ENCODE measurements at places on chromosomes 13 and 19. TPM values are rescaled to one million over a fixed set of nuclear protein-coding genes. Genes with fewer than 3 reads are reported as not detected.

- H3K4me3 ChIP-seq = no peak overlapping the region
- H3K36me3 ChIP-seq = no peaks in the 10 kb centered on the region
- H3K27me3 ChIP-seq = no peaks in the 10 kb centered on the region
- H3K4me1 ChIP-seq = no peaks in the 10 kb centered on the region
- DNase-seq = no peak
- no peak overlapping the region for H3K27ac ChIP-seq
These were observed 1525.6 kb upstream of the PRR20A start for GRCh38 chr13:55615081-55615480.

DNA sequence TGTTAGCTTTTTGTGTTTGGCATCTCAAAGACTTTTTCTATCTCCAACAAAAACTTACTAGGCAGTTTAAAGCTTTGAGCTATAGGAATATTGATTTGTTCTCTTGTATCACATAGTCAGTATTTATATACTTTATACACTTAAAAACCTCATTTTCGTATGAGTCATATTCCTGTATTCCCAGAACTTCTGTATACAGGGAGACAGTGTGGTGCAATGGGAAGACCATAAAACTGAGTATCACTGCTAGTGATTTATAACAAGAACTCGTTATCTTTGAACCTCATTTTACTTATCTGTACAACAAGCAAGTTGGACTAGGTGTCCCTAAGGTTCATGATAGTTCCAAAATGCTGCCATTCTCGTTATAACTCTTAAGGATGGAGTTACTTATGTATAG lies 6.3 kb downstream of the GPR180 start:
- no peaks in the 10 kb centered on the region for H3K4me1 ChIP-seq
- H3K36me3 ChIP-seq = no peaks in the 10 kb centered on the region
- no peak for DNase-seq
- H3K27ac ChIP-seq = no peak overlapping the region
- no peak overlapping the region for H3K4me3 ChIP-seq
- H3K27me3 ChIP-seq = no peaks in the 10 kb centered on the region

DNA sequence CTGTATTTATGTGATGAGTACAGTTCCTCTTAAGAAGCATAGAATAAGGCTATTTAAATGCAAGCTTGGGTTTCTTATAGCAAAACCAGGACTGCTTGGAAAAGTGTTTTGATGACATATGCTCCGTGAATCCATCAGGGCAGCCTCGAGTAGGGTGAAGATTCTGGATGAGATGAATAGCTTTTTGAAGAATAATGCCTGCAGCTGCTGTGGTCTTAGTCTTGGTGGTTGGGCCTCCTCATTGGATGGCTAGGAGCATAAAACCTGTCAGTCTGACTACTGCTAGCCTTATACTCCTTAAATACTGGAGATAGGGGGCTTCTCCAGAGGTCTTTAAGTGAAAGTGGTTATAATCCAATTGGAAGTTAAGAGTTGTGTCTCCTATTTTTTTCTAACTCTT lies 704.3 kb downstream of the FGF9 start:
- H3K27ac ChIP-seq = no peak overlapping the region
- no peaks in the 10 kb centered on the region for H3K36me3 ChIP-seq
- no peaks in the 10 kb centered on the region for H3K27me3 ChIP-seq
- H3K4me3 ChIP-seq = no peak overlapping the region
- no peaks in the 10 kb centered on the region for H3K4me1 ChIP-seq
- no peak for DNase-seq

DNA sequence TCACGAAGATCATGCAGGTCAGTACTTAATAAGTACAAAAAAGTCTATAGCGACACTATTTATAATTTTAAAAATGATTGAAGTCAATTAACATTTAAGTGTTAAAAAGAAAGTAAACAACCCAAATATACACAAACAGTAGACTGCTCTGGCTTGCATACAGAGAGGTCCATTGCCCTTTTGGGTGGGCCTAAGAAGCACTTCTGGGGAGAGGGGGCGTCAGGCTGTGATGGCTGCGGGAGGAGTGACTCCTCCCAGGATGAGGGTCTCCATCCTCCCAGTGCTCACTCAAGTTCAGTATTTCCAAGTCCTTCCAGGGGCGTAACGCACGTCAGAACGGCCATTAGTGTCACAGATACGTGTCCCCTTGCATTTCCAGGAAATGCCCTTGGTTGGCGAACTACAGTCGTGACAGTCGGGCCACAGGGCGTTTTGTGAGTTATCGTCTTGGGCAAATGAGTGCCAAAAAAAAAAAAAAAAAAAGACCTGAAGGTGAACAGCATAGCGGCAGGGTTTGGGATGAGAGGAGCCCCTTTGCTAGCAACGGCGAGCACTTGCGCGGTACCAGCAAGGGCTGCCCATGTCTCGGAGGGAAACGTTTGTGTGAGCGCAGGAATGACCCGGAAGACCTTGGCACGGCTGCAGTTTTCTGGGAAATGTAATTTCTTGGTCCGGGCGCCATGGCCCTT lies at the start of gene SCGB2B2:
Gene SCGB2B2 (minus strand): TSS at position 463 of the 689 bp plus-strand sequence. CDS start 82,596 bp downstream, outside the sequence.
- peaks cover 19% of the 10 kb centered on the region for H3K36me3 ChIP-seq
- no peaks in the 10 kb centered on the region for H3K27me3 ChIP-seq
- peak; percentile 68 for DNase-seq
- peaks cover 17% of the 10 kb centered on the region for H3K4me1 ChIP-seq
- H3K27ac ChIP-seq = peak within 1 kb of the TSS; percentile 78
- H3K4me3 ChIP-seq = peak within 1 kb of the TSS; percentile 97

DNA sequence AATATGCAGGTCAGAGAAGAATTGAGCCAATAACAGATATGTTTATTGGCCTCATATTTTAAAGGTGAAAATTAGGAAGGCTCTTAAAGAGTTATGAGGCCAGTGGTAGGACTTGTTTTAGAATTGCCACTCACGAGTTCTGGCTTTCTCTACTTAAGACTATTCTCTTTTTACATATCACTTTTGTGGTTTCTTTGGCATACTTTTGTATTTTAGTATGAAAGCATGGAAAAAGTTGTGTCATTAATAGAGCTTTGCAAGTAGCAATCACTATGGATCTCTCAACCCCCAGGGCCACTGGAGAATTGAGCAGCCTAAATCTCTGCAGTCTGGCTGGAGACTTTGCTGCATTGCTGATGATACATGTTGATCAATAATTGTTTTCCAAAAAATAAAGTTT lies 64.6 kb upstream of the SOX21 start:
- H3K36me3 ChIP-seq = no peaks in the 10 kb centered on the region
- H3K4me3 ChIP-seq = no peak overlapping the region
- no peak for DNase-seq
- H3K27ac ChIP-seq = no peak overlapping the region
- no peaks in the 10 kb centered on the region for H3K4me1 ChIP-seq

DNA sequence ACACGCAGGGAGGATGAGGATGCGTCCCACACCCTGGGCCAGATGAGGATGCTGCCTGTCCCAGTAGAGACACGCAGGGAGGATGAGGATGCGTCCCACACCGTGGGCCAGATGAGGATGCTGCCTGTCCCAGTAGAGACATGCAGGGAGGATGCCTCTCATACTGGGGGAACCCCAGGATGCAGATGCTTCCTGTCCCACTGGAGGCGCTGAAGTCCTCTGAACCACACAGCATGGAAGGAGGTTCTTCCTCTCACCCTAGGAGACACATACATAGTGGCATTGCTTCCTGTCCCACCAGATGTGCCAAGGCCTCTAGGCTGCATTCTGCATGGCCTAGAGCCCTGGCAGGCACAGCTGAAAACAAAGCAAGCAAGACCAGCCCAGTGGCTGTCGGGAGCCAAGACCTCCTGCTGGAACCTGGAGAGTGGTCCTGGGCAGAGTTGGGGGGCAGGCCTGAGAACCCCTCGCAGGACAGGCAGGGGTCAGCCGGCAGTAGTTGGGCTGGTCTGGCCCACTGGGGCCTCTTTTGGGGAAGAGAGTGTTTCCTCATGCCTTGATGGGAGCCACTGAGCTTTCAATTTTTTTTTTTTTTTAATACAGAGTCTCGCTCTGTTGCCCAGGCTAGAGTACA lies 4.3 kb downstream of the HPN start:
- H3K27ac ChIP-seq = no peak overlapping the region
- H3K36me3 ChIP-seq = no peaks in the 10 kb centered on the region
- no peak overlapping the region for H3K4me3 ChIP-seq
- peaks cover 21% of the 10 kb centered on the region for H3K4me1 ChIP-seq
- H3K27me3 ChIP-seq = no peaks in the 10 kb centered on the region

DNA sequence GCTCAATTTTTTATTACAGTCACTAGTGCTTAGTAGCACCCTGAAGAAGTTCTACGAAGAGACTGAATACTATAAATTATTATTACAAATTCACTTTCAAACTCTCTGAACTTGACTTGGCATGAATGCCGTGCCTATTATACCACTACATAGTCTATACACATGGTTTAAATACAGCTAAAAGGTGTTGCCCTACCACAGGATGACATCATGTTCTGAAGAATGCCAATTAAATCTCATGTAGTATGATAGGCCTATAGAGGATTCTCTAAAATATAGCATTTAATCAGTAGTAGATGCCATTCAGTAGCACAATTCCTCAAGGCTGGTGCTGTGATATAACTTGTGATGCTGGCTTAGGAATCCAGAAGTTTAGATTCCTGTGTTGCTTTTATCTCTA lies 16.7 kb upstream of the POSTN start:
- no peaks in the 10 kb centered on the region for H3K27me3 ChIP-seq
- no peak for DNase-seq
- no peak overlapping the region for H3K27ac ChIP-seq
- H3K4me3 ChIP-seq = no peak overlapping the region
- H3K36me3 ChIP-seq = no peaks in the 10 kb centered on the region

DNA sequence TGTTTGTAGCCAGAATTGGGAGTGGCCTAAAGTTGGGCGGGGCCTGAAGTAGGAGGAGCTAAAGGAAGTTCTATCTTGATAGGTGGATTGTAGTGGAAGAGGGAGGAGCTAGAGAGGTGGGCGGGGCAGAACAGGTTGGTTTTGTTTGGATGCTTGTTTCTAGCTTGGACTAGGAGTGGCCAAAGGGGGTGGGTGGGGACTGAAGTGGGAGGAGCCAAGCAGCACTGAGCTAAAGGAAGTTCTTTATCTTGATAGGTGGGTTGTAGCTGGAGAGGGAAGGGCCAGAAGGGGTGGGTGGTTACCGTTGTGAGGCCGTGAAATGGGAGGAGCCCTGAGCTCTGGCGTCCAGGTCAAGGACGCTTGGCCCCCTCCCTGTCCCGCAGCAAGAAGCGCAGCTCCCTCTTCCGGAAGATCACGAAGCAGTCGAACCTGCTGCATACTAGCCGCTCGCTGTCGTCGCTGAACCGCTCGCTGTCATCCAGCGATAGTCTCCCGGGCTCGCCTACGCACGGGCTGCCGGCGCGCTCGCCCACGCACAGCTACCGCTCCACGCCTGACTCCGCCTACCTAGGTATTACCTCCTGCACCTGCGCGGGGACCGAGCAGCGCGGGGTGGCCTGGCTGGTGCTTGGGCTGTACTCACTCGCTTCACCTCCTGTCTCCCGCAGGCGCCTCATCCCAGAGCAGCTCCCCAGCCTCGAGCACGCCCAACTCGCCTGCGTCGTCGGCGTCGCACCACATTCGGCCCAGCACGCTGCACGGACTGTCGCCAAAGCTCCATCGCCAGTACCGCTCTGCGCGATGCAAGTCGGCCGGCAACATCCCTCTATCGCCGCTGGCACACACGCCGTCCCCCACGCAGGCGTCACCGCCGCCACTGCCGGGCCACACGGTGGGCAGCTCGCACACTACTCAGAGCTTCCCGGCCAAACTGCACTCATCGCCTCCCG lies 8.0 kb downstream of the DNASE2 start:
- no peaks in the 10 kb centered on the region for H3K27me3 ChIP-seq
- H3K36me3 ChIP-seq = peaks cover 10% of the 10 kb centered on the region
- no peak overlapping the region for H3K27ac ChIP-seq
- H3K4me3 ChIP-seq = no peak overlapping the region
- no peaks in the 10 kb centered on the region for H3K4me1 ChIP-seq

DNA sequence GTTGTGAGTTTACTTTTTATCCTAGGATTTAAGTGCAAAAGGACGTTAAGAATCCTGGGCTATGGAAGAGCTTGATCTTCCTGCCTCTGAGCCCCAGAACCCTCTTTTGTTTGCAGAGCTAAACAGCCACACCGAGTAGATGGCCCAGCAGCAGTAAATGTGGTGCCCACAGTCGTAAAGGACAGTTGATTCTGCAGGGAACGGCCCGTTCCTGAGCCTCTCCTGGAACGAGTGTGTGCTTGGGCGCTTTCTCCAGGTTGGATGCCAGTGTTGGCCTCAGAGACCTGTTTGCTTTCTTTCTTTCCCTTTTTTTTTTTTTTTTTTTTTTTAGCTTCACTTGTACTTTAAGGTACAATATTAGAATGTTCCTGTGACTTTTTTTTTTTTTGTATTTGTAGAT lies 41.7 kb downstream of the SPATA13 start:
- H3K27me3 ChIP-seq = no peaks in the 10 kb centered on the region
- H3K4me3 ChIP-seq = no peak overlapping the region
- no peak for DNase-seq
- H3K4me1 ChIP-seq = peaks cover 12% of the 10 kb centered on the region
- H3K36me3 ChIP-seq = no peaks in the 10 kb centered on the region
- no peak overlapping the region for H3K27ac ChIP-seq

GRCh38 chr13:95608640-95609323 lies 35.7 kb downstream of the DZIP1 start:
- no peak overlapping the region for H3K27ac ChIP-seq
- no peaks in the 10 kb centered on the region for H3K36me3 ChIP-seq

- H3K4me1 ChIP-seq = no peaks in the 10 kb centered on the region
- peaks cover 20% of the 10 kb centered on the region for H3K36me3 ChIP-seq
- no peak for DNase-seq
- H3K27ac ChIP-seq = no peak overlapping the region
These were observed 137.8 kb upstream of the MCF2L start for GRCh38 chr13:112831196-112831595.

DNA sequence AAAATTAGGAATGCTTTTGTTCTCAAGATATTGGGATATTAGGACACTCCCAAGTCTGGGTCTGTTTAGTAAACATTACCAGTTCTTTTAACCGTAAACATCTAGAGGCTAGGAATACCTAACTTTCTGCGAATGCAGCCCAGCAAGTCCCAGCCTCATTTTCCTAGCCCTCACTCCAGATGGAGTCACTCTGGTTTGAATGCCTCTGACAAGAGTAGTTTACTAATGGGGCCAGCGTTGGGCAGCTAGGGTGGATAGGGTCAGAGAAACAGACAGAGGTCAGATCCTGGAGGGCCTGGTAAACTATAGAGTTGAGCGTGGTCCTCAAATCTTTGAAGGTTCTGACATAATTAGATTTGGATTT lies 53.6 kb downstream of the WDFY2 start:
- H3K4me3 ChIP-seq = no peak overlapping the region
- H3K27me3 ChIP-seq = no peaks in the 10 kb centered on the region
- H3K36me3 ChIP-seq = no peaks in the 10 kb centered on the region

The ECSIT gene
- 59.6 TPM for total RNA-seq

The ZNF709 gene
- 2.5 TPM for total RNA-seq

The MYO1F gene
- total RNA-seq = 81.3 TPM

The LIM2 gene
- 0.66 TPM for total RNA-seq

The FGF9 gene
- 2.3 TPM for total RNA-seq

The FCAR gene
- not detected for total RNA-seq

The NUP58 gene
- 124 TPM for total RNA-seq

The RAX2 gene
- not detected for total RNA-seq

The BCAM gene
- total RNA-seq = not detected

The CEACAM20 gene
- not detected for total RNA-seq

The ZNF723 gene
- not detected for total RNA-seq

The IGFL2 gene
- total RNA-seq = not detected

The COX6B1 gene
- 433 TPM for total RNA-seq

Data from CD8-positive, alpha-beta memory T cell (primary cell).